ENCODE measurements at places on chromosomes 2 and 18.
A peak's percentile ranks its signal among the peaks of the same experiment; 100 is the strongest.

- DNase-seq = no peak
Observed at GRCh38 chr2:45728458-45728942, 77.0 kb downstream of the PRKCE start.

DNA sequence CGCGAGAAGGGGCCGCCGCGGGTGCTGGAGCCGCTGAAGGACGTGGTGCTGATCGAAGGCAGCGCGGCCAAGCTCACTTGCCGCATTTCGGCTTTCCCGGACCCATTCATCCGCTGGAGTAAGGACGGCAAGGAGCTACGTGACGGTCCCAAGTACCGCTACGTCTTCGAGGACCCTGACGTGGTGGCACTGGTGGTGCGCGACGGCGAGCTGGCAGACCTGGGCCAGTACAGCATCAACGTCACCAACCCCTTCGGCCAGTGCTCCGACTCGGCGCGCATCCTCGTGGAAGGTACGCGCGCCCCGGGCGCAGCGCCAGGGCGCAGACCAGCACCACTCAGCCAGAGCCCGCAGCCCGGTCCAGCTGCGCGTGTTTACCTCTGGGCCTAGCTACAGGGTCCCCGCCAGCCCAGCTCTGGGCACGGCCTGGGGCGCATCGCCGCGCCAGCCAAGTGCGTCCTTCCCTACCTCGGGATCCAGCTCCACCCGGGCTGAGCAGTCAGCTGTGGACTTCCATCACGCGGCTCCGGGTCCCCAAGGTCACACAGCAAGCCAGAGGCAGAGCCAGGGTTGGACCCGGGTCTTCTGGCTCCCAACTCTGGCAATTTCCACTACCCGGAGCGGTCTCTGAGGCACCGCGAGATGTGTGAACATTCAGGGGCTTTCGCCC lies 1.7 kb upstream of the GMPPA start:
- no peak for DNase-seq

GRCh38 chr18:9719421-9719981 lies 11.4 kb downstream of the RAB31 start:
- peak; percentile 91 for DNase-seq

GRCh38 chr2:23452853-23453420 lies 68.0 kb downstream of the KLHL29 start:
- peak; percentile 15 for DNase-seq

GRCh38 chr2:62344472-62344871 lies 148.6 kb downstream of the B3GNT2 start:
- peak; percentile 18 for DNase-seq

DNA sequence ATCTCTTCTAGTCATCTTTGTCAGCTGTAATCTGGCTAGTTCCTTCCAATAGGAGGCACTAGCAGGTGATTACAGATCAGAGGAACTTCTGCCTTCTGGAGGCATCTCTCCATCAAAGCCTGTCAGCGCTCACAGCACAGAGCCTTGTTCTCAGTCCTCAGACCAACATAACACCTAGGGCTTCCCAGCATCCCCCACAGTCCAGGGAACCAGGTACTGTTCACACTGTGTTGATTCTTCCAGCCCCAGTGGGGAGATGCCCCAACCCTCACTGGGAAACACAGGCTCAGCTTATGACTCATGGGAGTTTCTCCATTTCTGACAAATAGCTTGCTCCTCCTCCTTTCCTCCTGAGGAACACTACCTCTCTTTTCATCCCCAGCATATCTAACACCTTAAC lies 601.7 kb downstream of the CBLN2 start:
- DNase-seq = no peak

- DNase-seq = no peak
Observed at GRCh38 chr2:42474765-42475454, 18.9 kb downstream of the KCNG3 start.

DNA sequence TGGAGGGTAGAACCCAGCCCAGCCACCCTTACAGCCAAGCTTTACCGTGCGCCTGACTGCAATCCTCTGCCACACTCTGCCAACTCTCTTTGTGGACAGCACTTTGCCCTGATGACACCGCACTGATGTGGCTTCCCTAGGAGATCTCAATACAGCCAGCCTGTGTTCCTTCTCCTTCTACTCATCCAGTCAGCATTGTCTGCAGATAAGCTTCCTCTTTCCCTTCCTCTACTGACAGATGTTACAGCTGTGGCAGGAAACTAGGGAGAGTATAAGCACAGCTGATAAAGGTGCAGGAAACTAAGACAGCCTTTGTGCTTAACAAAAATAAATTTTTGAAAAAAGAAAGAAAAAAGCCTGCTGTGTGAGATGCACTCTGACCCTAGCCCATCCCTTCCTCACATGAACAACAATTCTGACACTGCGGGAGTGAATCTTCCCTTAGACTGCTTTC lies 25.0 kb downstream of the CEP68 start:
- DNase-seq = no peak
